Peyer's patch (tissue), 4 donors: ENCODE measurements at places on chromosomes 16 and 17. TPM values are rescaled to one million over a fixed set of nuclear protein-coding genes. Genes with fewer than 3 reads are reported as not detected.
A peak's percentile ranks its signal among the peaks of the same experiment; 100 is the strongest.

Gene NKIRAS2
- total RNA-seq, result 38.1 TPM

Gene PLK1
- 11.6 TPM for total RNA-seq

Gene EPN3
- total RNA-seq, result 16.3 TPM

GRCh38 chr17:72467841-72468653 lies 347.2 kb downstream of the SOX9 start:
- DNase-seq, result no peak
- H3K4me3 ChIP-seq, result no peak overlapping the region
- H3K27ac ChIP-seq, result peak overlapping the region; percentile 74
- no peaks in the 10 kb centered on the region for H3K27me3 ChIP-seq
- no peaks in the 10 kb centered on the region for H3K4me1 ChIP-seq

DNA sequence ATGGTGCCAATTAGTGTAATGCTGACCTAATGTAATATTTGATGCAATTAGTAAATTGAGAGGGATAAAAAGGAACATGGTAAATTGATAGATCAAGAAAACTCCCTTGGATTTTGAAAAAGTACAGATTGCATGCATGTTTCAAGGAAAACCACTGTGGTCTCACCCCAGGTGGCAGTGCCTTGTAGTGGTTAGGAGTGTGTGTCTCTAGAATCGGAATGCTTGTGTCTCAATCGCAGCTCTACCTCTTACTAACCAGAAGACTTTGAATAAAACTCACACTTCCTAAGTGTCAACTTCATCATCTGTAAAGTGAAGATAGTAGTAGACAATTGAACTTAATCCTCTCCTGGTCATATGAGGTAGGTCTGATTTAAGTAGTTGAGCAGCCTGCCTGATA lies 128.9 kb upstream of the GOT2 start:
- H3K27ac ChIP-seq, result no peak overlapping the region
- H3K4me3 ChIP-seq, result no peak overlapping the region
- DNase-seq, result no peak
- H3K36me3 ChIP-seq, result no peaks in the 10 kb centered on the region
- H3K4me1 ChIP-seq, result no peaks in the 10 kb centered on the region

DNA sequence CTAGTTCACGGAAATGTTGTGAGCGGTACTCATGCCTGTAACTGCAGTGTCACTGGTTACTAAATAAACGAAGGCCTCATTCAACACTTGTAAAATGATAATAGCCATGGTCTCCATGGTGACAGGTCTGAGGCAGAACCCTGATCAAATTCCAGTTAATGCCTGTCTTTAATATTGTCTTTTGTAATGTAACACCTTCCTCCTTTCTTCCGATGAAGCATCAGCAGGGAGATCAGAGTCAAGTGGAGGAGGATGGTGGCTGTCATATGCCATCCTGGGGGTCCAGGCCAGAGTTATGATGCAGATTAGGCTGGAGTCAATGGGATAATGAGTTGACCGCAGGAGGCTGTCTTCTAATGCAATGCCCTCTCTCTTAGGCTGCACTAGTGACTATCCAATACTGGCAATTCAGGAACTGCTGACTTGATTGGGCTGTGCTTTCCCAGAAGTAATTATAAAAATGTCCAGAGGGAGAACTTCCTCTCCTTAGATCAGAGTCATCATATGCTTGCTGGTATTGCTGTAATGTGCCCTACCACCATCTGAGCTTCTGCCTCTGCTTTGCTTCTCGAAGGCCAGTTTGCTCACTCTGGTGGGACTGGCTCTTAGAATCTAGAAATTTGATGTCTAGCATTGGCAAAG lies 419.1 kb downstream of the CA10 start:
- no peak overlapping the region for H3K4me3 ChIP-seq
- H3K27me3 ChIP-seq, result no peaks in the 10 kb centered on the region
- no peak overlapping the region for H3K27ac ChIP-seq
- no peak for DNase-seq
- no peaks in the 10 kb centered on the region for H3K4me1 ChIP-seq
- no peaks in the 10 kb centered on the region for H3K36me3 ChIP-seq
